ENCODE measurements at places on chromosomes 4 and X.

DNA sequence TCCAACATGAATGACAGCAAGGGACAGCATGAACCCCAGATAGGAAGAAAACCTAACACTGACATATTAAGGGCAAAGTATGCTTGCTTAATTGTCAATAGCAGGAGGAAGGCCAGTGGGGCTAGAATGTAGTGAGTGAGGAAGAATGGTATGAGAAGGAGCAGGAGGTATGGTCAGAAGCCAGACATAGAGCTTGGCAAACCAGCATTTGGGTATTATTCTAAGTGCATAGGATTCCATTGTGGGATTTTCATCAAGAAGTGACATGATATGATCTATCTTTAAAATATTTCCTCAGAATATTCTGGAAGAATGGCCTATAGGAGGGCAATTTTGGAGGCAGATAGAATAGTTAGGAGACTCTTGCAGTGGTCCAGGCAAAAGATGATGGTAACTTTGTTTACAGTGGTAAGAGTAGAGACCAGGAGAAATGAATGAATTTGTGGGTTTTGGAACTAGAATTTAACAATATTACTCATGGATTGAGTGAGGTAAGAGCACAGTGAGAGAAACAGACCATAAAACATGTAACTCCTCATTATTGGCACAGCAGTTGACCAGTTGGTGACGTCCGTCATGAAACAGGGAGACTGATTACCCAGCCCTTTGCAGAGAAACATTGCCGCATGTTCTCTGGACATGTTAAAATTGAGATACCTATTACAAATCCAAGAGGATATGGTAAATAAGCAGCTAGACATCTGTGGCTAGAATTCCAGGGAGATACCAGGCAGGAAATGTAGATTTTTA lies 246.5 kb upstream of the HS3ST1 start:
- no peak for DNase-seq

DNA sequence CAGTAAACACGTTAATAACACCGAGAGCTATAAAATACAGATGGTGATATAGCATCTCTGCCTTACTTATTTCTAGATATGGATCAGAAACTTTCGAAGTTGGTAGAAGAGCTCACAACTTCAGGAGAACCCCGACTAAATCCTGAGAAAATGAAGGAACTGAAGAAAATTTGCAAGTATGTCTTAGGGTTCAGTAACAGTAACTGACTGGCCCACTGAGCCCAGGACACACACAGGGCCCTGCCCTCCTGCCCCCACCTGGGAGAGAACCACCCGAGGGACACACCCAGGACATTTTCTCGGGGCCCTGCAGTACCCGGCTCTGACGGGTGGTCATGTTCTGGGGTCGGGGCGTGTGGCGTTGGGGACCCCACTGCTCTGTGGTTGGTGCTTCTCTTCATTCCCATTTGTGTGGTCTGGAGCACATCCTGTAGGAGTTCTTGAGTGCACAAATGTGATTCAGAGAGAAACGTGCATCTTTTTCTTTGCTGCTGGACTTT lies 1.1 kb downstream of the UVSSA start:
- no peak for DNase-seq

GRCh38 chr4:84837751-84838150 lies 128.7 kb downstream of the WDFY3 start:
- no peak for DNase-seq

DNA sequence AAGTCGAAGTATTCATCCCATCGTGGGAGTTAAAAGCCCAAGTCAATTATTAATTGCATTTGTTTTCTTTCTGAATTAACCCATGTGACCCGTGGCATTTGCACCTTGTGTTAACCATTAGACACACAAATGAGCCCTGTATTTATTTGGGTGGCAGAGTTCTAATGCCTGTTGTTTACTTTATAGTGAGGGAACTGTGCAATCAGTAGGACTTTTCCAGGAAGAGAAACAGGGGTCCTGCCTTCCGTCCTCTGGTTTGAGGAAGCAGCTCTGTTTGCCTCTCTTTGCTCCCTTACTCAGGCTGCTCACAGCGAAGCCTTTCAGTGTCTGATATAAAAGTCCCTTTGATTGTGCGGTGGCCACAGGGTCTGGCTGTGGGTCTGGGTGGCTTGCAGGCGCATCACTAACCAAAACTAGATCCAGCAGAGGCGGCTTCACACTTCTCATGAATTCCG lies 263.6 kb downstream of the PTTG2 start:
- no peak for DNase-seq

DNA sequence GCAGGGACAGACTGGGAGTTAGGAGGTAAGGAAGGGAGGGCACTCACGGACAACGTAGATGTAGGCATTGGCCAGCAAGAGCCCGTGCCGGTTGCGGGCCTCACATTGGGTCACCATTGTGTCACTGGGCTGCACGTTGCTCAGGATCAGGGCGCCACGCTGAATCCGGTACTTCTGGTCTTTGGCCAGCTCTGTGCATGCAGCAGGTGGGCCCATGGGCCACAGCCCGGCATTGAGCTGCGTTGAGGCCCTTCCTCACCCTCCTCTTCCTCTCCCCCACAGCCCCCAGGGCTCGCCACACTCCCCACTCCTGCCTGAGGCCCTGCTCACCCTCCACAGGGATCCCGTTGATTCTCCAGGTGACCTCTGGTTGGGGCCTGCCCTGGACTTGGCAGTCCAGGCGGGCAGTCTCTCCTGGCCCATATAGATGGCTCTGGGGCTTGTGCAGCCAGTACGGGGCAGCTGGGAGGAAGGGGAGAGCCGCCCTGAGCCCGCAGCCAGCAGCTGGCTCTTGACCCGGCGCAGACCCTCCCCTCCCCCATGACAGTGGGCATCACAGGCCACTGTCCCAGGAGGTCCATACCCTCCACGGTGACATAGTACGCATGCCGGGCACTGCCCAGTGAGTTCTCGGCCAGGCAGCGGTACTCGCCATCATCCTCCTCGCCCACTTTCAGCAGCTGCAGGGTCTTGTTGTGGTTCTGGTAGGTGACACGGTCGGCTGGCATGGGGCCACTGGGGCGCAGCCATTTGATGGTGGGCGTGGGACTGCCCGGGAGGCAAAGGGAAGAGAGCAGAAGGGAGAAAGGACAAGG lies 16.3 kb downstream of the L1CAM start:
- DNase-seq, result no peak

DNA sequence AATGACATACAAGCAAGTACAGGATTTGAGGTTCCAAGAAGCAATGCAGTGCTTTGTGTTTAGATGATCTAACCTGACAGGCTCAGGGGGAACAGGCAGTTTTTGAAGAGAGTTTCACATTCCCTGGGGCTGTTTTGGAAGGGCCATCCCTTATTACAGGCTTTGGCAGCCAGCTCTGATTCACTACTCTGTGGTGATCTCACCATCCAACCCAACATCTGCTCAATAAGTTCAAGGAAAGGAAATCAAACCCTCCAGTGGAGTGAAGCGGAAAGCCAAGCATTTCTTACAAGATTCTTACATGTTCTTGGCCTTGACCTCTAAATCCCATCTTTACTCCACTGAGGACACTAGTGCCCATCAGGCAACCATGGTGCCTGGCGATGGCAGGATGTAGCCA lies 7.5 kb downstream of the IDS start:
- DNase-seq, result no peak

- DNase-seq, result no peak
Observed at GRCh38 chrX:31934842-31935370, 863.1 kb upstream of the FTHL17 start.

- no peak for DNase-seq
Observed at GRCh38 chrX:102860235-102860634, 76.8 kb upstream of the RAB40AL start.

DNA sequence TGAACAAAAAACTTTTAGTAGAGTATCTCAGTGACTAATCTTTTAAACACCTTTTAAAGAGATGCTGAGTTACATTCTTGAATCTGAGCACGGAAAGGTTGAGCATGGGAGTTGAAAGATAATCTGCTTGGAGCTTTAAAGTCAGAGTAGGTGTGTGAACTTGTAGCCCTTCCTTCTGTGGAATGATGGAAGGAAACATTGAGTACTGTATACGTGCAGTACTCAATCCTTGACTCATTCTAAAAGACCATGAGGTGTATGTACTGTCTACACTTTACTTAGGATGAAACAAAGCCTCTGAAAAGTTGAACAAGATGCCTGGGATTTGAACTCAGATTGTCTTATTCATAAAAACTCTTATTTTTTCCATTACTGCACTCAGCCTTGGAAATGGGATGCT lies 3.4 kb downstream of the ENOPH1 start:
- no peak for DNase-seq

DNA sequence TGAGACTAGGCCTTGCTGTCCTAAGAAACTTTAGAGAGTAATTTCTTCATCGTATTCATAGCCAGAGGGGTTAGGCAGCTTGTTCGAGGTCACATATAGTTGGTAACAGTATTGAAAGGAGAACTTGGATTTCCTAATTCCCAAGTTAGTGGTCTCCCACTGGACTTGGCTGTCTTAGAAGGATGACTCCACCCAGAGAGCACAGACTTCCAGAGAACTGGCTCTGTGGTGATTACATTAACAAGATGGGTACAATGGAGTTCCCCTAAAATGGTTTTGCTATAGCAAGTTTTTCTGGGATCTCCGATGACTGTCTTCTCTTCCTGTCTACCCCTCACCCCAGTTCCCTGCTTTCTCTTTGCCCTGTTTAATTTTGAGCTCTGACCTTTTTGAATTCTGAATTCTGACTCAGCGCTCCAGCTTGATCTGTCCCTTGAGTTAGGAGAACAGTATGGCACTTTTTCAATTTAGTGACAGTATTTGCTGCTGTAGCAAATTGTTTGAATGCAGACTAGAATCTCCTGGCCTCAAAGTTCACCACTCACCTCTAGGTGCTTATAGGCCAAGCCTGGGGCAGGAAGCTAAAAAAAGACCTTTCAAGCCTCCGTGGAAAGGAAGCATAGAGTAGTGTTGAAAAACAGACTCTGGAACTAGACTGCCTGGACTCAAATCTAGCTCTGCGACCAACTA lies 6.9 kb downstream of the MSN start:
- DNase-seq, result no peak

GRCh38 chrX:21559417-21559816 lies 98.7 kb downstream of the KLHL34 start:
- DNase-seq, result no peak

GRCh38 chr4:99934891-99935290 lies 11.5 kb downstream of the DNAJB14 start:
- DNase-seq, result no peak

- peak; percentile 75 for DNase-seq
Observed at GRCh38 chr4:145956288-145956890, 17.8 kb upstream of the ZNF827 start.

DNA sequence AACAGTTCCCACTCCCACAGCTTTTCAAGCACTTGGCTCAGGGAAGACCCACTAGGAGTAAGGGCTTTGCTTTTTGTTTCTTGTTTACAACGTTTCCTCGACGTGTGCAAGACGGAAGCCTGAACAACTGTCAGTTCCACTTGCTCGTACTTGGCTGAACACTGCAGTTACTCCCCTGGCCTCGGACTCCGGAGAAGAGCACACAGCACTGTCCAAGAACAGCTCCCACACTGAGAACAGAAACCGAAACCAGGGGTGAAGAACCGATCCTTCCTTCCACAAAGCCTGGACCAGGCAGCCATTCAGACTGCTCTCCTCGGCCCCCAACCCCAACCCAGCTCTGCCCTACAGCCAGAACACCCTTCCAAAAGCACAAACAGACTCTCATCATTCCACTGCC lies 25.5 kb downstream of the IRF2 start:
- DNase-seq, result peak; percentile 79

- DNase-seq, result no peak
Observed at GRCh38 chr4:87982036-87982435, 6.5 kb downstream of the SPP1 start.

- no peak for DNase-seq
Observed at GRCh38 chr4:77263247-77263646, 106.2 kb downstream of the CCNG2 start.

DNA sequence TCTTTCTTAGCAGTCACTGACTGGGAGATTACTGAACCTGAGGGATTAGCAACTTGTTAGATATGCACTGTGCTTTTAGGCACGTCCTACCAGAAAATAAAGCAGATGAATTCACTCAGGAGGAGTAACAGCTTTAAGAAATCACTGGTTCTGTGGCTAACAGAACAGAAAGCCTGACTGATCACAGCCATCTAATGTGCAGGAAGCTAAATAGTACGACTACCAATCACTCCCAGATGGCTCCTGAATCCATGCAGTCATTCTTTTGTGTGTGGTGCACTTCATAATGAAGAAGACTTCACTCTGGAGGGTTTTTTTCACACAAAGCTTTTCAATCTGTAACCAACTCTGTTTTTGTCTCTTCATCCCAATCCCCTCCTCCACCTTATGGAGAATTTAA lies 305.3 kb upstream of the INTU start:
- DNase-seq, result no peak

- no peak for DNase-seq
Observed at GRCh38 chrX:44061968-44062614, 88.9 kb upstream of the NDP start.

DNA sequence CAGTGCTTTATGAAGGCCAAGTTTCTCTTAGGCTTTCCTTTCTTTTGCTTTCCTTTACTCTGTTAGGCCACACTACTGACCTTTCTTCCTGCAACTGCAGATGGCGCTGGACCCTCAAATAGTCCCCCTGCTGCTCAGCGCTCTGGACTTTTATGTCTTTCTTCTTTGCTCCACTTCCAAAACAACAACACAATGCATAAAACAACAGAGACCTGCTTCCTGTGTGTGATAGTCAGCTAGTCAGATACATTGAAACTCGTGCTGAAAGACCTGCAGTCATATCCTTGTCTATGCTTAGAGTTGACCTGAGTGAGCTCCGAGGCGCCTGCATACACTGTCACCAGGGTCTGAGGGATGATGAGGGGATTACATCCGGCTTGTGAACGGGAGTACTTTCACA lies 108.9 kb upstream of the TEX13D start:
- DNase-seq, result no peak

DNA sequence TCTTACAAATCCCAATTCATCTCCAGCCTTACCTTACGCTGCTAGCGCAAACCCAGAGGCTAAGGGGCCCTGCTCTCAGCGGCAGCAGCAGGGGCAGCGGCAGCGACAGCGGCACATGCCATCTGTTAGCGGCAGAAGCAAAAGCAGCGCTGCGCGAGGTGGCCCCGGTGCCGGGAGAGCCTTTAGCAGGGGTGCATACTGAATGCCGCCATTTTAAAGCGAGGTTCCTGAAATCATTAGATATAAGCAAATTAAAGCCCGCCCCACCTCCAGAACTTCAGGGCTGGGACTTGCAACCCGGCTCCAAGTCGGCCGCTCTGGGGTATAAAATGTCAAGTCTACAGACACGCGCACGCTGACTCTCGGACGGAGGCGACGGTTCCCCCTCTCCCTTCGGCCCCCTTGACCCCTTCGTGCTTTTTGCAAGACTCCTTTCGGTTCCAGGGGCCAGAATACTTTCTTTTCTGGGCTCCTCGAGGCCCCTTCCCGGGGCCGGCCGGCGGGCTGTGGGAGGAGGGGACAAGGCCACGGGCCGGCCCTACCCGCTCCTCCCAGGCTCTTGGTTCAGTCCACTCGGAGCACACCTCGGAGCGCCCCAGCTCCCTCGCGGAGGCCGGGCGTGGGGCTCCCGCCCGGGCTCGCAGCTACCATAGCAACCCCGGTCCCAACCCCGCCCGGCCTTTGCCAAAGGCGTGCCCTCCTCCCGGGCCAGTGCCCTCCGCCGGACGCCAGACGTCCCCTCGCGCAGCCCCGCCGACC lies at the start of gene MBNL3:
TSS of gene MBNL3 (minus strand) at position 220 of the 759 bp plus-strand sequence. CDS start 49,427 bp downstream, outside the sequence.
- peak; percentile 48 for DNase-seq

- no peak for DNase-seq
Observed at GRCh38 chr4:41207291-41207831, 7.0 kb downstream of the APBB2 start.
